LHCN-M2 (cell line): ENCODE measurements at places on chromosomes 1 and 21. TPM values are rescaled to one million over a fixed set of nuclear protein-coding genes. Genes with fewer than 3 reads are reported as not detected.

GRCh38 chr1:108877348-108878159 is 769 bp downstream of the GPSM2 start:
- DNase-seq: peak; percentile 45

GRCh38 chr1:5098981-5099385 is 444.6 kb downstream of the AJAP1 start:
- no peak for DNase-seq

DNA sequence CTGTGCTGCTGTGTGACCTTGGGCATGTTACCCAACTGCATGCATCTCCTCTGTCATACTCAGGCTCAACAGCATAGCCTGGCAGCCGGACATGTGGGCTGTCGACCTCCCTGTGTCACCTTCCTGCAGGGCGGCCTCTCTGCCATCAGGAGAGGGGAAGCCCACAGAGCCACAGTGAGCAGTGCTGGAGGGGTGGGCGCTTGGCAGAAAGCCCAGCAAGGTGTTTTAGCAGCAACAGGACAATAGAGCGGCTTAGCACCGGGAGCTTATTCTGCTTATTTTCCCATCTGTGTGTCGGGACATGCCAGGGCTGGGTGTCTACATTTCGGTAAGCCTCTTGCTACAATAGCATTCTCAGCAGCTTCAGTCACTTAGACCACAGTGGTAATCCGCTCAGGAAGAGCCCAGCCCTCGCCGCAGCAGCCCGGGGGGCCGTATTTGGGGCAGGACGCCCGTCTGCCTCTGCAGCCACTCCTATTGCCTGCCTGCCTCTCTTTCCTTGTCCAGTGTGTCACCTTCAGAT is 22.8 kb upstream of the CDK18 start:
- no peak for DNase-seq

- DNase-seq: no peak
Observed at GRCh38 chr1:116686723-116687352, 19.3 kb upstream of the IGSF3 start.

DNA sequence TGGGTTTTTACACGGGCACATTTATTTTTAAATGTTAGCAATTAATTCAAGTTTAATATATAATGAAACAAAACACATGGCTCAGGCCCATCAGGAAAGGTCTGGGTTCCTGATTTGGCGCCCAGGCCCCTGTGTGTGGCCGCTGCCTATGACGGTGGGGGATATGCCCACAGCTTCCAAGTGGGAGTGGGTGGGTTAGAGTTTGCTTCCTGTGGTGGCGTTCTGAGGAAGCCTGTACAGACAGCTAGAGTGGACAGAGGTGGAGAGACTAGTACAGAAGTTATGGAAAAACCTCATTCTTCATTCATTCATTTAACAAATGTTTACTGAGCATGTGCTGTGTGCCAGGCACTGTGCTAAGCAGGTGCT is 22.4 kb upstream of the EPS8L3 start:
- no peak for DNase-seq

DNA sequence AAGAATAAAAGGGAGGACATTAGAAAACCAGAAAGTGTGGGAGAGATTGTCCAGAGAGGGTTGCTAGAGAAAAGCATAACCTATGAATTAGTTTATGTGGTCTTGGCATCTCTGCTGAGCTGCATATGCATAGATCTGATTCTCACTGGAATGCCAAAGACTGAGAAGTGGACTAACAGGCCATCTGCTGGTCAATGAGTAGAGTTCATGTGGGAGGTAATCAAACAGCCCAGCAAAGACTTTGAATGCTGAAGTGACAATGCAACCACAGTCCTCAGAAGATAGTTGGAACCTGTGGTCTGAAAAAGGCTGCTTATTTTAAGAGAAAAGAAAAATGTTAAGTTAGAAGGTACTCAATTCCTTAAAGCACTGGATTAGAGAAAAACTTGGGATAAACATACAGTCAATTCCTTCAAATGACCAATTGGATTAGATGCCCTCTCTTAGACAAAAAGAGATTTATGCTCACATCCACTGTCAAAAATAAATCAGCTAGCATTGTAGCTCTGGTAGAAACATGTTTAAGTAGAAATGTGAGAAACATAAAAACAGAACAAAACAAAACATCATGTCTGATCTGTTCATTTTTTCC is 382.8 kb downstream of the AMY1C start:
- DNase-seq: no peak

DNA sequence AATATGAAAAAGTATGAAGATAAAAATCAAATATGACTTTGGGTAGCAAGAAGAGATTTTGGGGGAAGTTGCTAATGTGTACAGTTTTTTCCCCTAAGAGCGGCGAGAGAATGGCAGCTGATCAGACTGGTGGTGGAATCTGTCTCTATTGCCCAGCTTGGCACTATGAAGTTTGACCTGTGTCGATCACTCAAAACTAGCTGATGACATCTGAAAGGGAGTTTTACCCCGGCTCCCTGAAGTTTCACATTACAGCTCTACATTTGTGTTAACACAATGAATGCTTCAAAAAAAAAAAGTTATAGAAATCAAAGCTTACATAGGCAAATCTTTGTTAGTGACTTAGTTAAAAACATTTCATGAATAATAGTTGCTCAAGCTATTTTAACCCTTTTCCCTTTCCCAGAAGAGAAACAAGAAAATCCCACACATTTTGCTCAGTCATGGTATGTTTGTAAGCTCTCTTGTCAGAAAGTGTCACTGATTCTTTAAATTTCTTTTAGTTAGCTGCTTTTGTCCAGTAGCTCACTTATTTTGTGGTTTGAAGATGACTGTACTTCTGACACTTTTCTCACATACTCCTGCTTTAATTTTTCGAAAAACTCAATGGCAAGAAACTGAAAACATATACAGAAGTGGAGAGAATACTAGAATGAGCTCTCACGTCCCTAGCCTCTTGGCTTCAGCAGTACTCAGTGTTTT is 41.3 kb downstream of the DYRK1A start:
- peak; percentile 20 for DNase-seq

- DNase-seq: no peak
Observed at GRCh38 chr21:34583926-34584563, 30.9 kb downstream of the RCAN1 start.

DNA sequence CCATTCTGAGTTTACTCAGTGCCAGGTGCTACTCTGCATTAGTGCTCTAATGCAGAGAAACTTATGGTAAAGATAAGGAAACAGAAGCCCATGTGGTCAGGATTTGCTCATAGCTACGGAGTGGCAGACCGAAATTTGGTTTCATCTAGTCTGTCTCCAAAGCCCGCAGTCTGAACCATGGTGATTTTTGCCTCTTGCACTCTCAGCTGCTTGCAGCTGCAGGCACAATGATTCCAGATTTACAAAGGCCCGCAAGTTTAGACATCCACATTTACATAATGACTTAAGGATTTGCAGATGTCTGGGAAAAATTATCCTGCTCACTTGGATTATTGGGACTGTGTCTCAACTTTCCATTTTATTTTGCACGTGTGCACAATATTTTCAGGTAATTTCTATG is 161.3 kb upstream of the KCNJ6 start:
- no peak for DNase-seq

GRCh38 chr1:171715813-171716251 is 26.0 kb downstream of the VAMP4 start:
- peak; percentile 17 for DNase-seq

- DNase-seq: no peak
Observed at GRCh38 chr1:226912587-226913176, 27.4 kb upstream of the COQ8A start.

GRCh38 chr21:14833241-14833640 is 231.6 kb downstream of the NRIP1 start:
- DNase-seq: no peak

DNA sequence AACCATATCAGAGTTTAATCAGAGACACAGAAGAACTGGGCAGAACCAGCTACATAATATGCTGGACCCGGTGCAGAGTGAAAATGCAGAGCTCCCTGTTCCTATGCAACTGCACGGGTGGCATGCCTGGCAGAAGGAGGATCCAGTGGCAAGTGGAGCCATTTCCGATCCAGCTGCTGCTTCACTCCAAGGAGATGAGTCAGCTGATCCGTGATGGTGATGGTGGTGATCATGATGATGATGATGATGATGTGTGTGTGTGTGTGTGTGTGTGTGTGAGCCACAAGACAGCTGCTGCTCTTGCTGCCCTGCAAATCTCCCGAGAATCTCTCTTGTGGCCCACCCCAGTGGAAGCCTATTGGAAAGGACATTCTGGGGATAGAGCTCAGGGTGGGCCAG is 133.0 kb downstream of the URB2 start:
- peak; percentile 95 for DNase-seq

DNA sequence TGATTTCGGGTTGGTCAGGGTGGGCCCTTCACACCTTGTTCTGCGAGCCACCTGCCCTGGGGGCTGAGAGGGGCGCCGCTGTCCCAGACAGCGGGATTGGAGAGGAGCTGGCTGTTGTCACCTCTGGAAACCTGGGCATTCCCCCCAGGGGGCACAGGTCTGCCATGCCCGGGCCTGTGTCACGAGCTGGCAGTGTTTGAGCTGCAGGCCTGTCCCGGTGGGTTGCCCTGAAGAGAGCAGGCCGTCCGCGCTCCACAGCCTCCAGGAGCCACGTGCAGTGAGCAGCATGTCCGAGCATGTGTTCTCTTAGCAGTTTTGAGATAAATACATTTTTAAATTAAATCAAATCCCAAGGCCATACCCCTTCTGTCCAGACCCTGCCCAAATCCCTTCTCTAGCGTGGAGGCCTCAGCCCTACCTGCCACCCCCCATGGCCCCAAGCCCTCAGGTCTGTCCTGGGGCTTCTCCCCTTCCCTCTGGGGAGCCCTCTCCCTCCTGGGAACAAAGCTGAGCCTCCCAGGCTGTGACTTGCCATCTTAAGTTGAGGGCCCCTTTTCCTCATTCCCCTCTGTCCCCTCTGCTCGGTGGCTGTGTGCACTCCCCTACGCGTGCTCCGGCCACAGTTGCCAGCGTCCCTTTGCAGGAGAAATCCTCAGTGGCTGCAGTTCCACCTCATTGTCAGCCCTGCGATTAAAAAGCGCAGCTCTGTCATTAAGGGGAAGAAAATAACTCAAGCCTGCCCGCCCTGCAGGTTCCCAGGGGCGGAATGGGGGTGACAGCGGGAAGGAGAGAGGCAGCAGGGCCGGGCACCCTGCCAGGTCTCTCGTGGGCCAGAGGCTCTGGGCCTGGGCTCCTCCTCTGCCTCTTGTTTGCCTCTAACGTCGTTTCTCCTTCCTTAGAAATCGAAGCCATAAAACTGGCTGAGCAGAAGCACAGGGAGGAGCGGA is 26.6 kb downstream of the SLX9 start:
- no peak for DNase-seq

- DNase-seq: peak; percentile 49
Observed at GRCh38 chr1:118928739-118929554, 59.2 kb downstream of the TBX15 start.

DNA sequence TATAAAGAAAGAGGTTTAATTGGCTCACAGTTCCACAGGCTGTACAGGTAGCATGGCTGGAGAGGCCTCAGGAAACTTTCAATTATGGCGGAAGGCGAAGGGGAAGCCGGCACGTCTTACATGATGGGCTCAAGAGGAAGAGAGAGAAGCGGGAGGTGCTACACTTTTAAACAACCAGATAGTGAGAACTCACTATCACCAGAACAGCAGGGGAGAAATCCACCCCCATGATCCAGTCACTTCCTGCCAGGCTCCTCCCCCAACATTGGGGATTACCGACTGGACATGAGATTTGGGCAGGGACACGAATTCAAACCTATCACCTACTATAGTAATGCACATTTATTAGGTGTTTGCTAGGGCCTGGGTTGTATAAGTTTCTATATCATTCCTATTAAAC is 117.8 kb downstream of the ZMYM4 start:
- no peak for DNase-seq

- DNase-seq: peak; percentile 29
Observed at GRCh38 chr1:1374589-1374928, 448 bp downstream of the AURKAIP1 start.

DNA sequence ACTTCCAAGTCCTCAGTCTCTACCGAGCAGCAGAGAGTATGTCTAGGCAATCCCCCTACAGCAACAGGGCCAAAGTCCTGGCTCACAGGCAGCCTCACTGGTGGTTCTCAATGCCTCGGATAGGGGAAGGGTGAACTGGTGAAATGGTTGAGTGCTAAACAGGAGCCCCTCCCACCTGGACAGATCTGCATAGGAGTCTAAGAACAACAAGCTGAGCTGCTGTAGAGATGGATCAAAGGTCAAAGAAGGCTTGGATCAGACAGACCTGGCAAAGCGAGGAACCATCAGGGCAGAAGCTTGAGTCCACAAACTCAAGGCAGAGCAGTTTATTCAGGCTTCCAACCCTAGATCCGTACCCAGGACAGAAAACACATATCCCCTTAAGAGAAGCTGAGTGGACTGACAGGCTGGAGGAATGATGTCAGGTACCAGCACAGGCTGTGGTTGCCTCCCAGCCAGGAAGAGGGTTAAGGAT is 31.8 kb downstream of the RABIF start:
- DNase-seq: no peak

DNA sequence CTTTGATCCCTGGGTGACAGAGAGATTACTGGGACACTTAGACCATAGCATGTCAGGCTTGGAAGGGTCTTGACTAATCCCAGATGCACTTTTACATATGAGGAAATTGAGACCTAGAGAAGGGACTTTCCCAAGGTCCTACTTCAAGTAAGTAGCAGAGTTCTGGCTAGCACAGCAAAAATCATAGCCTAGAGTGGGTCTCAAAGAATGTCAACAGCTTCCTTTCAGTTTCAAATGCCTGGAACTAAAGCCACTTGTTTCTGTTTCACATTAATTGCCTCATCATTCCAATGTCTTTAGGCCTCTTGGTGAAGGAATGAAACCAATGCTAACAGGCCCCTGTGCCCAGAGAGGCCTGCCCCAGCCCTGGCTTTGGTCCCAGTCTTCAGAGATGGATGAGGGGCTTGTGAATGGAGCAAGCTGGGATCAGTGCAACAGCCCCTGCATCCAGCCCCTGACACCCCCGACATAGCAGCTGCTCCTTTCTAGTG is 26.6 kb downstream of the ATF3 start:
- DNase-seq: no peak

DNA sequence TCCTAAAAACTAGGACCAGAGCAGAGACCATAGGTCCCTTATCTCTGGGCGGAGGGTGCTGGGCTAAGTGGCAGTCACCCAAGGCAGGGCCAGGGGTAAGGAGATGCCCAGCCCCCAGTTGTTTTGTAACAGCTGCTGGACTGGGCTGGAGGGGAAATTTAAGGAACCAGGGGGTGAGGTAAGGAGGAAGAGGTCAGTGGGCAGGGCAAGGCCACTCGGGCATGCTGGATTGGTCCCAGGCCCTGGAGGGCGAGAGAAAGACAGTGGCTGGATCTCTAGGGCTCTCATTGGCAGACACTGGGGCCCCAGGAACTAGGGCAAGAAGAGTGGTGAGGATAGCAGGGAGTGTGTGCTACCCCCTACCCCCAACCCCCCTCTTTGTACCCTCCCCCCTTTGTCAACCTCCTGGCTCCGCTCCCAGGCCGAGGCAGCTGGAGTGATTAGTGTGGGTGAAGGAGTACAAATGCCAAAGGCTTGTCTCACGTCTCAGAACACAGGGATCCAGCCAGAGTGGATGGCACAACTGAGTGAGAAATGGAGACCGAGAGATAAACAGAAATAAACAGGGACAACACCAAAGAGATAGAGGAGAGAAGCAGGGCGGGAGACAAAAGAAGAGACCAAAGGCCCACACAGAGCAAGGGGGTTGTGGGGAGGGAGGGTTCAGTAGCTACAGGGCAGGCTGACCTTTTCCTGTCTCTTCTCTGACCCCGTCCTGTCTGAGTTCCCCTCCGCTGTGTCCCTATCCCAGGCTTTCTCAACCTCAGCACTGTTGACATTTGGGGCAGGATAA is 20.5 kb upstream of the THRAP3 start:
- DNase-seq: peak; percentile 94

Gene LRRN2
- not detected in 2 replicates for total RNA-seq

Gene ADAMTSL4
- total RNA-seq: 2.8 and 3.1 TPM in 2 replicates

Gene TAS1R2
- total RNA-seq: not detected in 2 replicates

Gene A3GALT2
- 0.51 TPM in 1 of 2 replicates, not detected in the other for total RNA-seq

Gene MXRA8
- total RNA-seq: 292 and 326 TPM in 2 replicates

Gene MAP10
- 2.1 and 2.4 TPM in 2 replicates for total RNA-seq

Gene RGS13
- total RNA-seq: not detected in 2 replicates

Gene EFNA4
- total RNA-seq: 8.0 and 8.7 TPM in 2 replicates

Gene NEXN
- 17.1 and 29.7 TPM in 2 replicates for total RNA-seq
